ENCODE measurements at places on chromosomes 3 and 15.

GRCh38 chr3:138916824-138917223 is 30.1 kb downstream of the FOXL2 start:
- DNase-seq: no peak

GRCh38 chr3:141669434-141669833 is 68.7 kb upstream of the RNF7 start:
- no peak for DNase-seq

DNA sequence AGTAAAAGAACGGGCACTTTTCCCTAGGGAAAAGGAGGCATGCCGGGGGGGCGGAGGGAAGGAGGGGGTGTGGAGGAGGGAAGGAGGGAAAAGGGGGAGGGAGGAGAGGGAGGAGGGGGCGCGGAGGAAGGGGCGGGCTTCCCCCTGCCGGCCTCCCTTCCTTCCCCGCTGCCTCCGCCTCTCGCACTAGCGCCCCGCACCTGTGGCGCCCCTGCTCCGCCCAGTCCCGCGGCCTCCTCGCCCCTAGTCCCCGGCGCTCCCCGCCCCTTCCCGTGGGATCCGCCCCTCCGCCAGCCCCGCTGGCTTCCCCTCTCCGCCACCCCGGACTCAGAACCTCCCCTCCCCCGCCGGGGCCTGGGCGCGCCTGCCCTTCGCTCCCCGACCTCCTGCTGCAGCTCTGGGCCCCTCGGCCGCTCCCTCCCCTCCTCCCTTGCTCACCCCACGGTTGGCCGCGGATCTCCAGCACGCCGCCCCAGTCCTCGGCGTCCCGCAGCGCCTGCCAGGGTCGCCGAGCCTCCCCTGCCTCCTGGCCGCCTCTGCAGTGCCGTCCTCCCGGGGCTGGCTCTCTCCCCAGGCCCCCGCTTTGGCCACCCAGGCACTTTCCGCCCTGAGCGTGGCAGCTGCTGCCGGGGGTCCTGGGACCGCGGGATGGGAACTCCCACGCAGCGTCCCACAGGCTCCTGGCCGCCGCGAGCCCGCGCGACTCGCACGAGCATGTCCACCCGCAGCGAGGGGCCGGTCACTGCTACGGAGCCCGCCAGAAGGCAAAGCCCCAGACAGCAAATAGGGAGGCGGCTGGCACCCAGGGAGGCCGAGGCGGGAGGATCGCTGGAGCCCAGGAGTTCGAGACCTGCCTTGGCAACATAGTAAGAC is 147.4 kb downstream of the TJP1 start:
- DNase-seq: peak; percentile 5

DNA sequence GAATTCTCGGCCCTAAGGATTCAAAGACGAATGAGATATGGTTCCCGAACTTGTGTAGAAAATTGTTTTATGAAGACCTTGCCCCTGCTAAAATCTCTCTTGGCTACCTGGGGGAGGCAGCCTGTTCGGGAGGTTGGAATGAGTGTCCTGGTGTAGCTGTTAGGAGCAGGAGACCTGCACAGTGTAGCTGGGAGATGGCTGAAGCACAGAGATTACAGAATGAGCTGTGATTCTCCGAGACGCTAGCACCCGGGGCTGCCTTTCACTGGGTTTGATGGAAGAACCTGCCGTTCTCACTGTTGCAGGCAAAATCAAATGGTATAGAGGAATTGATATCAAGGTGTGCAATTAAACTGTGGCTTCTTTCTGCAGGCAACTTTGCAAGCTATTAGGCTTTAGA is 68.0 kb downstream of the TRAK1 start:
- no peak for DNase-seq
